ENCODE measurements at places on chromosomes 16 and 17.

DNA sequence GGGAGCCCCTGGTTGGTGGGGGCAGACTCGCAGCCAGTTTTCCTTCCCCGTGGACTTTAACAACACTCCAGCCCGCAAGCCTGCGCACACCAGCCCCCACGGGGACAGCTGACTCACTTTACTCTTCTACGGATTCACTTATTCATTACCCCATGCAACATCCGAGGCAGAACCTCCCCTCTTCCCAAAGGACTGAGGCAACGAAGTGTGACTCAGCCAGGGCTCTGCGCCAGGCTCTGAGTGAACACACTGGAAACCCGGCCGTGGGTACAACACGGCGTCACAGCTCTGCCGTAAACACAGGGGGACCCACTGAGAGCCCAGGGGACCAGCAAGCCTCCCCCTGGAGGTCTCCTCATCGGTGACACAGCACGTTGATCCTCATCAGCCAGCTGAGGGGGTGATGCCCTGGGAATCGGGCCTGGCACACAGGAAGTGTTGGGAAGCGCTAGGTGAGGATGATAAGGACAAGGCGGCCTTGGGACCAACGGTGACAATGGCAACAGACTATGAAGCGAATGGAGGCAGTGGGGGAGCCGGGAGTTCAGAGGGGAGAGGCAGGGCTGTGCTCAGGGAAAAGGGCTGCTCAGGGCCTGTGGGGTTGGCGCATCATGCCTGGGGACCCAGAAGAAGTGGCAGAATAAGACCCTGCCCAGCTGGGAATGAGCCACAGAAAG is 14.6 kb downstream of the COTL1 start:
- no peak for DNase-seq

DNA sequence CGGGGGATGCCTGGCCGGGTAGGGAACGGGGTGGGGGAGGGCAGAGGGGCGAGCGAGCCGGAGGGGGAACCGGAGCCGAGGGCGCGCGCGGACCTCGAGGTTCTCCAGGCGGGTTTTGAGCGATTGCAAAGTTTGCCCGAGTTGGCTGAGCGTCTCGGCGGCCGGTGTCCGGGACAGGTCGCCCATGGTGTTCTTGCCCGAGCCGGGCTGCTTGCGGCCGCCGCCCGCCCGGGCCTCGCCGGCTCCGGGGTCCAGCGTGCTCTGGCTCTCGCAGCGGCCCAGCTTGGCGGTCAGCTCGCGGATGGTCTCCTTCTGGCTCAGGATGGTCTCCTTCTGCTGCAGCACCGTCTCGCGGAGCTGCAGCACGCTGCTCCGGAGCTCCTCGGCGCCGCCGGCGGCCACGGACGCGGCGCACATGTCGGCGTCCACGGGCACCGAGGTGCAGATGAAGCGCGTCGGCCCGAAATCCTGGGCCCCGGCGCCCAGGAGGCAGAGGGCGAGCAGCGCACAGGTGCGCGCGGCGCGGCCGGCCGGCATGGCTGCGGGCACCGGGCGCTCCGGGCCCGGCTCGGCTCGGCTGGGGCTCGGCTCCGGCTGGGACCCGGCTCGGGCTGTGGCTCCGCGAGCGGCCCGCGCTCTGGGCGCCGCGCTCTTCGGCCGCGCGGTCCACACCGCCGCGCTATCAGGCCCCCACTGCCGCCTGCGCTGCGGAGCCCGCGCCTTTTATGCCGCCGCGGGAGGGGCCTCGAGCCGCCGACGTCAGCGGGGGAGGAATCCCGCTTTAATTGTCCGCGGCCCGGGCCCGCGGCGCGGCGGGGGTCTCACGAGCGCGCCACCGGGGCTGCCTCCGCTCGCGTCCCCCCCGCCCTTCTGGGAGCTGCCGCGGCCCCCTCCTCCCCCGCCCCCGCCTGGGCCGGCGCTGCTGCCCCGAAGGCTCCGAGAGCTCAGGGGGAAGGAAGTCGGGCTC is at the start of gene NPTX1:
Gene NPTX1 (minus strand): TSS at position 698 of the 967 bp plus-strand sequence. CDS start 161 bp downstream, at position 537.
- DNase-seq, result no peak

- DNase-seq, result no peak
Measured at GRCh38 chr16:79229361-79229760, 371.2 kb downstream of the MAF start.

DNA sequence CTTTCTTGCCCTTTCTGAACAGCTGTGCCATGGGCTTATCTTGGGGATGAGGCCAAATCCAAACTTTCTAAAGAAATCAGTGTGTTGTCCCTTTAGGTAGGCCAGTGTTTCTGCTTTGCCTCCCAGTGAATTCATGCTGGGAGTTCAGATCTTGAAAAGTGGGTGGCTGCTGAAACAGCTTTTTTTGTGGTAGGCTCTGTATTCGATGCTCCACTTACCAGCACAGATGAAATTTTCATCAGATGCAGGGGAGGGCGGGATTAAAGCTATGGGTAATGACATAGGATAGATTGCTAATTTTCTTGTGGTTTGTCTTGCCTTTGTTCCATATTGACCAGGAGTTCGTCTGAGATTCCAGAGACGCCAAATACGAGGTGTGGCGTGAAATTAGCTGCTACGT is 2.8 kb downstream of the SOCS7 start:
- no peak for DNase-seq

GRCh38 chr16:84667600-84668309 is 19.4 kb downstream of the KLHL36 start:
- DNase-seq, result no peak

- no peak for DNase-seq
Measured at GRCh38 chr17:36812762-36813161, 124.5 kb upstream of the LHX1 start.

DNA sequence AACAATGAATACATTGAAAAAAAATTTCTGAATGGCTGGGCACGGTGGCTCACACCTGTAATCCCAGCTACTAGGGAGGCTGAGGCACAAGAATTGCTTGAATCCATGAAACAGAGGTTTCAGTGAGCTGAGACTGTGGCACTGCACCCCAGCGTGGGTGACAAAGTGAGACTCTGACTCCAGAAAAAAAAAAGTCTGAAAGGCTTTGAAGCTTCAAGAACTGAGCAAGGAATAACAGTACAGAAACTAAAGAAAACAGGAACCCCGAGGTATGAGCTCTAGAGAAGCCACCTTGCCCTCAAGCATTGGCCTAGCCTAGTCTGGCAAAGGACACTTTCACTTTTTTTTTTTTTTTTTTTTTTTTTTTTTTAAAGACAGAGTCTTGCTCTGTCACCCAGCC is 45.0 kb downstream of the TEX2 start:
- DNase-seq, result no peak

GRCh38 chr17:40307740-40308239 is 1.2 kb upstream of the RARA start:
- DNase-seq, result no peak

GRCh38 chr17:31136319-31136718 is 41.5 kb downstream of the NF1 start:
- no peak for DNase-seq

DNA sequence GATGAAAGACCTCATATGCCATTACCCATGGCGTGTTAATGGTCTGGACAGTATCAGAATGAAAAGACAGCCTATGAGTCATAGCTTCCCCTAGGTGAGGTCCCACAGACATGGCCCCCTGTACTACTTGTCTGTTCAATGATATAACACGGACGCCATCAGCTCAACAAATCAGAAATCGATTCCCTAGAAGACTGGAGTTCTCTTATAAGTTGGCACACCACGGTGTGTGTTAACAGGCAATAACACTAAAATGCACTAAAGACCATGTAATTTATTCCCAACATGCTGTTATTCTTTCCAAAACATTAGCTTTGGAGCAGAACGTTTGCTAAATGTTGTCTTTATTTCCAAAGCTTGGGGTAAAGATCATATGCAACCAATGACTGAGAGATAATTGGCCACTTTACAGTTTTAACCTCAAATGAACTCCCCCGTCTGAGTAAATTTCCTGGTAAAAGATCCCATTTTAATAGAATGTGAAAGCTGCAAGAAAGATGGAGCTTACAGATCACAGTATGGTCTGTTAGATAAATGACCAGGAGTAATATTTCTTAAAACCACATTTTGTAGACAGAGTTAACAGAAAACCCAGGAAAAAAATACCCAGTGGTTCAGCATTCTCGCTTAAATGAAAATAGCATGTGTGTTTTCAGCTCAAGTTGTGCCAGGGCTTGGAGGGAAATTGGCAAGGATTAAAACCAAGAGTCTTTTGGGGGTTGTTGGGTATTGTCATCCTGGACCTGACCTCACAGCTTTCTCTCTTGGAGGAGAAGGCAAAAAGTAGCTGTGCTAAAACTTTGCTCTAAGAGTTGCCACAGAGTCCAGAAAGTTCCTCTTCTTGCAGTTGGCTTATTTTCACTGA is 65.9 kb downstream of the PCTP start:
- DNase-seq, result peak; percentile 64

GRCh38 chr16:87603684-87604633 is 1.7 kb downstream of the JPH3 start:
- no peak for DNase-seq

DNA sequence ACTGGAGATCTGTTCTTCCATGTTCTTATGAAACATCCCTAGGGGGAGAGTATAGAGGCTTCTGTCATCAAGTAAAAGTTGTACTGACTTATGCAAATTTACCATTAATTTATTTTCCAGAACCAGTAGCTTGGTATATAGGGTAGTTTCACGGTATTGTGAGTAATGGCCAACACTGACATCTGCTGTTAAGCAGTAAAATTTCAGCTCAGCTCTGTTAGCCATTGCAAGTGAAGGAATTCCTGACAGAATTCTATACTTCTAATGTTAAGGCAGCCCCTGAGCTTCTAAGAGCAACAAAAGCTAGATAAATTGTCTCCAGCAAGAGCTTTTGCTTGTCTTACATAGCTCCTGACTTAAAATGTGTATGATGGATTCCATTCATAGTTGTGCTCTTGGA is 613.5 kb upstream of the C16orf82 start:
- DNase-seq, result no peak

GRCh38 chr17:2592971-2593820 is at the start of gene PAFAH1B1:
PAFAH1B1 (plus strand) TSS chr17:2593654; CDS start chr17:2638289, 44,635 bp downstream.
- peak; percentile 95 for DNase-seq

DNA sequence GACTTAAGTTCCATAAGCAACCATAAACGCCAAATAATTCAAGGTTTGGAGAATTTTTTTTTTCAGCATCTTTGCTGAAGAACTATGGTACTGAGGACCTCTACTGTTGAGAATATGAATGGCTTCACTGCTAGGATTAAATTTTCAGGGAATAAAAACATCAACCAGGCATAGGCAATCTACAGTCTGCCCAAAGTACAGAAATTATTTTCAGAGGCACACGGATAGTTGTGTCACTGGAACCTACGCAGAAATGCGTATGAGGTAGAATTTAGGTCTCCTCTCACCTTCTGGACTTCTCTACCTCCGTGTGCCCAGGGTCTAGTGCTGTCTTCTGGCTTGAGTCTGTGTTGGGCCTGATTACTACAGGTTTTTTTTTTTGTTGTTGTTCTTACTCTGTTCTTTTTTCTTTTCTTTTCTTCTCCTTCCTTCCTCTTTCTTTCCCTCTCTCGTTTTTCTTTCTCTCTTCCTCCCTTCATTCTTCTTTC is 39.7 kb downstream of the NACA2 start:
- DNase-seq, result no peak

GRCh38 chr16:17801068-17801467 is 330.3 kb upstream of the XYLT1 start:
- DNase-seq, result no peak

DNA sequence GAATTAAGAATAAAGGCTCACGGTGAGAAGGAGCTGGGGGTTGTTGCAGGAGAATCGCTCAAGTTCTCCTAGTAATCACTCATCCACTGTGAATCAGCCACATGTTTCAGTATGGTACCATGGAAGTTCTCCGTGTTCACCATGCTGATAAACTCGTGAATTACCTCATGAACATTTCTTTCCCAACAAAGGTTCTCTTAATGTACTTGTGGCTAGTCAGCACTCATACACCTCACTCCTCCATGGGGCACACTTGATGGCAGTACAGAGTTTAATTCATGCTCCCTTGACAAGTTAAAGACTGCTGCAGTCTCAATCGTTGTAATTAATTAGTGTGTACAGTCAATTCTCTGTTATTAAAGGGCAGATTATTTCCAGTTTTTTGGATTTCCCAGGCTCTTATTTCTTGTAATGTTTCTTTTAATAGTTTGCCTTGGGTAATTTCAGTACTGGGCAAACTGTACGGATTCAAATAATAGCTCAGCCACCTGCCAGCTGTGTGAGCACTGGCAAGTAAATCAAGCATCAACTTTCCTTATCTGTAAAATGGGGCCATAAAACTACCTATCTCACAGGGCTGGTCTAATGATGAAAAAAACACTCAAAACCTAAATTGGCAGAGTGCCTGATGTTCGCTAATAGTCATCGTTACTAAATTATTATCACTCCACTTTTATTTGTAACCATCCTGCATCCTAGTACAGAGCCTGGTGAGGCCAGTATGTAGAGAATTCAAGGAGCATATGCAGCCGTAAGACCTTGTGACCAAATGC is 6.1 kb downstream of the GOT2 start:
- DNase-seq, result no peak

DNA sequence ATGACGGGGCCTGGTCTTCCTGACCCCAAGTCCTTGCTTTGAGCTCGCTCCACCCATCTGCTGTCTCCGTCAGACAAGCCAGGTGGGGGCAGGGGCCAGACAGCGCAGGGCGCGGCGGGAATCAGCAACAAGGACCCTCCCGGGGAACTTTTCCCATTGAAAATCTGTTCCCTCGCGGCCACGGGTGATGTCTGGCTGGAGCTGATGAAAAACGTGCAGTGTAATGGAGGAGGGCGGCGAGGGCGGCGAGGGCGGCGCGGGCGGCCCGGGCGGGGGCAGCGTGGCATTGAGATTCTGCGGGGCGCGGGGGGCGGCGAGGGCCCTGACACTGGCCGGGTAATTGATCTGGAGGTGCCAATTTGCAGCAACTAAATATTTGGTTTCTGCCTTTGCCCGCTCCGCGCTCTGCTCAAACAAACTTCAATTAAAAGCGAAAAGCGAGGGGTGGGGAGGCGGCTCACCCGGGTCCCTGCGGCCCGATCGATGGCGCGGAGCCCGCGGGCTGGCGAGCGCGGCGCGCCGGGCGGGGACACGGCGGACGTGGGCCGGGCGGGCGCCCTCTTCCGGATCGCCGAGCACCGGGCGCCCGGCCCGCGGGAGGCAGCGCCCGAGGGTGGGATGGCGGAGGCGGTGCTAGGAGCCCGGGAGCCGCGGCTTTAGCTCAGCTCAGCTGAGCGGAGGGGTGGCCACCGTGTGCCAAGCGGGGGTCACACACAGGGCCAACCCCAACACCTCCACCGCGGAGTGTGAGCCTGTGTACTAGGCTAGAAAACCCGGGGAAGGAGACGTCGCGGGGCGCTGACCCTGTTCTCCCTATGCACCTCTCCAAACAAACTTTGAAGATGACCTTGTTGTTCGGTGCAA is 32.4 kb downstream of the DCAKD start:
- DNase-seq, result peak; percentile 55

- no peak for DNase-seq
Measured at GRCh38 chr16:4136229-4136813, 20.1 kb upstream of the ADCY9 start.

- DNase-seq, result no peak
Measured at GRCh38 chr17:73139296-73139695, 25.5 kb upstream of the SSTR2 start.
